Hematopoietic multipotent progenitor cell treated with erythropoietin and hydrocortisone succinate and interleukin-3 and kit ligand, for 6 days (in vitro differentiated cells): ENCODE measurements at places on chromosomes 7 and 10.
A peak's percentile ranks its signal among the peaks of the same experiment; 100 is the strongest.

DNA sequence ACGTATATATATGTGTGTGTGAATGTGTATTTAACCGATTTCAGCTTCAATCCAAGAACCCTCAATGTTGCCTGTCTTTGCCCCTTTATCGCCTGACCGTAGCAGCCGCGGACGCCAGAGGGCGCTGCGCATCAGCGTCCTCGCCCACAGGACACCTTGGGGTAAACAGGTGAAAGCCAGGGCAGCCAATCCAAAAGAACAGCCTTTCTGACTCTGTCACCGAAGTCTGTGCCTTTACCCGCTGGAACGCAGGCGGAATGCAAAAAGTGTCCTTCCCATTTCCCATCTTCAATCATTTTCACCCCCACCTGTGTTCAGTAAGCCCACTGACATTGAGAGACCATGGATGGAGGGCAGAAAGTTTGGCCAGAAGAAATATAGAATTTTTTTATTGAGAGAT, 3.6 kb downstream of the NXPH1 start:
- peak; percentile 48 for DNase-seq

DNA sequence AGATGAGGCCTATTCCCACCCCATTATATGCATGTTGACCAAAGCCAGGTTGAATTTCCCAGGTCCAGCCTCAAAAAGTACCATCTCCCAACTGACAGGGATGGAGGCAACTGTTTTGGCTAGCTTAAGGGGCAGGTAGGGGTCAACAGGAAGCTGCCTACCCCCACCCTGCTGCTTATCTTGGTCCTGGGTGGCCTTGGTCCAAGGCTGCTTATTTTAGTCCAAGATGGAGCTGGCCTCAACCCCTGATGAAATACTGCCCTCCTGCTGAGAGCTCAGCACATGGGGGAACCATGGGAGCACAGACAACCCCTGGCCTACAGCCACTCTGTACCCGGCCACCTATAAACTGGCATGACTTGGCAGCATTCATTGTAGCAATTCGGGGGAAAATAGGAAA, 23.1 kb downstream of the MYO1G start:
- no peak for DNase-seq

GRCh38 chr10:17816199-17816598, 7.1 kb downstream of the MRC1 start:
- DNase-seq: no peak

DNA sequence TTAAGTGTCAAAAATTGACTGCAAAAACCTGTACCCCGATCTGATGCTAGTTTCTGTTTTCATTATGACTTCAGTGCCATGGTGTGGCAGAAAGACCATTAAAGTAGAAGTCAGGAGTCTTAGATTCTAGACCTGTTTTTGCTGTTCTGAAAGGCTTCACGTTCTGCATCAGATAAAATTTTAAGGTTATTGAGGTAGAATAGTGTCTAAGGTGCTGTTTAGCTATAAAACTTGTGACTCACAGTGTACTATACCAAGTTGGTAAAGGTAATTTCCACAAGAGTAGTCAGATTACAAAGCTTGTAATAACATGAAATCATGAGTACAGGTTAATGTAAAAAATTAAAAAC, 38.6 kb downstream of the ZNRF2 start:
- no peak for DNase-seq

DNA sequence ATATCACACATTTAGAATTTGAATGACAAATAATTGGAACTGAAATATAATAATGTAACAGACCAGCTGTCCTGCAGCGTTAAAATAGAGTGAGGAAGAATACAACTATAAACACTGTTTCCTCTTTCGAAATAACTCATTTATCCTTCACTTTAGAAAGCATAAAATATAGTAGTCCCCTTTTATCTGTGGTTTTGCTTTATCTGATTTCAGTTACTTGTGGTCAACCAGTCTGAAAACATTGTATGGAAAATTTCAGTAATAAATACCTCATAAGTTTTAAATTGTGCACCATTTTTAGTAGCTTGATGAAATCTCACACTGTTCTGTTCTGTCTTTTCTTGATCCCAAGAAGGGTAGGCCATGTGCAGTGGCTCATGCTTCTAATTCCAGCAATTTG, 31.7 kb downstream of the POLR1F start:
- peak; percentile 84 for DNase-seq

- DNase-seq: no peak
Observed at GRCh38 chr7:38211940-38212339, 33.9 kb downstream of the STARD3NL start.

DNA sequence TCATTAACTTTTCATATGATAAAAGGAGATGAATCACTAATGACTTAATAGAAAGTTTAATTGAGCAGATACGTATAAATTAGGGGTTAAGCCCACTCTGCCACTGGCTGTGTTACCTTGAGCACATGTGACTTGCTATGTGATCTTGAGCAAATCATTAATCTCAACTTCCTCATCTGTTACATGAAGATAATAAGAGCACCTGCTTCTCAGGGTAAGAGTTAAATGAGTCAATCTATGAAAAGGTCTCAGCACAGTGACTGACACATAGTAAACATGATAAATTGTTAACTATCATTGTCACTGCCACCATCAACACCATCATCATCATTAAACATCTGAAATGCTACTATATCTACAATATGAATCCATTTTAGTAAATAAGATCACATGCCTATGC, 110.8 kb downstream of the TPK1 start:
- no peak for DNase-seq

DNA sequence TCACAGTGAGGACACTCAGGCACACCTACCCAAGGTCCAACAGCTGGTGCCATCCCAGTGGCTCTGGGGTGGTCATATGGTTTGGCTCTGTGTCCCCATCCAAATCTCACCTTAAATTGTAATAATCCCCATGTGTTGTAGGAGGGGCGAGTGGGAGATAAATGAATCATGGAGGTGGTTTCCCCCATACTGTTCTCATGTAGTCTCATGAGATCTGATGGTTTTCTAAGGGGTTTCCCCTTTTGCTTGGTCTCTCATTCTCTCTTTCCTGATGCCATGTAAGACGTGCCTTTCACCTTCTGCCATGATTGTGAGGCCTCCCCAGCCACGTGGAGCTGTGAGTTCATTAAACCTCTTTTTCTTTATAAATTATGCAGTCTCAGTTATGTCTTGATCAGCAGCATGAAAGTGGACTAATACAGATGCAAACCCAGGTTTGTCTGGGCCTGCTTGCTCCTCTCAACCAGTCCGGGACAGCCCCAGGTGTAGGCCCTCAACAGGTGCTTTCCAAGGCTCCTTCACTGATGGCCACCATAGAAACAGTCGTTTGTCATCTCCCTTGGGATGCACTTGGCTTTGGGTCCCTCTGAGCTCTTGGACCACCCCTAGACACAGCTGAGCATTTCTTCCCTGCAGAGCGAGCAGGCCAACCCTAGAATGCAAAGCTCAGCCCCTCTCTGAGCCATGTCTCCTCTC, 101.3 kb upstream of the CTBP2 start:
- DNase-seq: no peak

DNA sequence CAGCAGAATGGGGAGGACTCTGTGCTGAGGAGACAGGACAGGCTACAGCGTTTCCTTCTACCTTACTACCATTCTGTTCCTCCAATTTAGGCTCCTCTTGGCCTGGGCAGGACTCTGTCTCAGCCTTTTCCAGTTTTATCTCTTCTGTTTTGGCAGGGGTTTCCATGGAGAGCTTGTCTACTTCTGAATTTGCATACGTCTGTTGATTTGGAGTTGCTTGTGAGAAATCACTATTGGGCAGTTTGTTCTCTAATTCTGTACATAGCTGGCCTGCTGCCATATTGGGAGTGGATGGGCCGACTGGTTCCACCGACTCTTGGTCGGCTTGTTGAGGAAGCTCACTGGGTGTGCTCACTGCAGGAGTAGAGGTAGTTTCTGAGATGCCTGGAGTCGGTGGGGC, 136.8 kb downstream of the GALNT11 start:
- DNase-seq: no peak

GRCh38 chr10:34889004-34889869, 74.1 kb upstream of the PARD3 start:
- DNase-seq: no peak

- DNase-seq: no peak
Observed at GRCh38 chr10:78642269-78642816, 426.4 kb upstream of the ZMIZ1 start.
